ENCODE measurements at places on chromosomes 5 and 9.

- peak; percentile 29 for DNase-seq
Measured at GRCh38 chr9:684054-684890, 157.2 kb upstream of the DMRT1 start.

- no peak for DNase-seq
Measured at GRCh38 chr5:58455480-58455879, 4.4 kb downstream of the PLK2 start.

DNA sequence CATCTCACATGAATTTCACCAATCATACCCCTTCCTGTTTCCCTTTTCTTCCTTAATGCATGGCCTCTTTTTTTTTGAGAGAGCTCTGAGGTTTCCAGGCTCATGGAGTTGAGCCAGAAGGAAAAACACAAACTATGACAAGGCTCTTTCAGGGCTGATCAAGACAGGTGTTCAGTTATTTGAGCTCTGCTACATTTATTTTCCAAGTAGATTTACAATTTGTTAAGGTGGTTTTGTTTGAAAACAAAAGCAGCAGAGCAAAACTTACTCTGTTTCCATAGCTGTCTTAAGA lies 62.4 kb upstream of the IL7R start:
- no peak for DNase-seq

GRCh38 chr5:38793099-38793498 lies 52.7 kb upstream of the OSMR start:
- no peak for DNase-seq

- DNase-seq: no peak
Measured at GRCh38 chr5:80982093-80982492, 21.9 kb downstream of the RASGRF2 start.

GRCh38 chr5:36950586-36951457 lies 74.3 kb downstream of the NIPBL start:
- no peak for DNase-seq

DNA sequence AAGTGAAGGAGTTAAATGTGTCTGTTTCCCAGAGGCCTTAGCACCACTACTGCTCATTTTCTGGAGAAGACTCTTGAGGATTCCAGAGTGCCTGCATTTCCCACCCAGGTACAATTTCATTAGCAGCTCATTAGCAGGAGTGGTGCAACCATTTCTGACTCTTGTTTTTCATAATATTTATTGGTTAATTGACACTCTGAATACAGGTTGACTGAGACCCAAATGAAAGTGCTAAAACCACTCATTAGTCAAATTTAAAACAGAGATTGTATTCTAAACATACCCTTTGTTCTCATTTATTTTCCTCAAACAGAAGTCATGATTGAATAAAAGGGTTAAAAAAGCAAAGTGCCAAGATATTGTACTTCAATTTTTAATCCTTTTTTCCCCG lies 134.5 kb downstream of the SIL1 start:
- no peak for DNase-seq

DNA sequence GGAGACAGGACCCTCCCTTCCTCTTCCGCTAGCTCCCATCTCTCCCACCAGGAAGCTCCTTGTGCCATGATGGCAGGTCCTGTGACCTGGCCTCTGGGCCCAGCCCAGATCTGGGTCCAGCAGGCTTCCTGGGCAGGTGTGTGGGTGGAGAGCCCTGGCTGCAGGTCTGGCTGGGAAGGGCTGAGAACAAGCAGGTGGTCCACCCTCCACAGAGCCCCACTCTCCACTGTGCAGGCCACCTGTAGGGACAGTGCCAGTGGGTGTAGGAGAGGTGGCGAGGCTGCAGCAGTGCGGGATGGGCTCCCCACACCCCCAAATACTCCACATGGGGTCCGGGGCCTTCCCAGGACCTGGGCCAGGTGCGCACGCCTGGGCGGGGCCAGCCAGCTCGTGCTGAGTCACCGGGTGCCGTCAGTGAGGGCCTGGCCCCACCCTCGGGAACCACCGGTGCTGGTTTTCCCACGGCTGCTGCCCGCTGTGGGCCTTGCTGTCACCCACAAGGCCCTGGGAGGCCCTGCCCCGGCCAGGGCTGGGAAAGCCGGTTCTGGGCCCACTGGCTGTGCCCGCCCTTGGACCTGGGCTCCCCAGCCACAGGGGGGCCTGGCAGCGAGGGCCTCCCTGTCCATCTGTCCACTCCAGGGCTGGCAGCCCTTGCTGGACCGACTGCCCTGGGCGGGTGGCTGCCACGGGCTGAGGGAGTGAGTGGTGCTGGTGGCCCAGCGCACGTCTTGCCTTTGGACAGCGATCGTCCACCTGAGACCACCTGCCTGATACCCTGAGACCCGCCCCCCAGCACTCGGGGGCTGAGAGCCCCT lies 9.3 kb upstream of the NRARP start:
- no peak for DNase-seq

- peak; percentile 40 for DNase-seq
Measured at GRCh38 chr5:36728697-36729543, 122.5 kb downstream of the SLC1A3 start.

DNA sequence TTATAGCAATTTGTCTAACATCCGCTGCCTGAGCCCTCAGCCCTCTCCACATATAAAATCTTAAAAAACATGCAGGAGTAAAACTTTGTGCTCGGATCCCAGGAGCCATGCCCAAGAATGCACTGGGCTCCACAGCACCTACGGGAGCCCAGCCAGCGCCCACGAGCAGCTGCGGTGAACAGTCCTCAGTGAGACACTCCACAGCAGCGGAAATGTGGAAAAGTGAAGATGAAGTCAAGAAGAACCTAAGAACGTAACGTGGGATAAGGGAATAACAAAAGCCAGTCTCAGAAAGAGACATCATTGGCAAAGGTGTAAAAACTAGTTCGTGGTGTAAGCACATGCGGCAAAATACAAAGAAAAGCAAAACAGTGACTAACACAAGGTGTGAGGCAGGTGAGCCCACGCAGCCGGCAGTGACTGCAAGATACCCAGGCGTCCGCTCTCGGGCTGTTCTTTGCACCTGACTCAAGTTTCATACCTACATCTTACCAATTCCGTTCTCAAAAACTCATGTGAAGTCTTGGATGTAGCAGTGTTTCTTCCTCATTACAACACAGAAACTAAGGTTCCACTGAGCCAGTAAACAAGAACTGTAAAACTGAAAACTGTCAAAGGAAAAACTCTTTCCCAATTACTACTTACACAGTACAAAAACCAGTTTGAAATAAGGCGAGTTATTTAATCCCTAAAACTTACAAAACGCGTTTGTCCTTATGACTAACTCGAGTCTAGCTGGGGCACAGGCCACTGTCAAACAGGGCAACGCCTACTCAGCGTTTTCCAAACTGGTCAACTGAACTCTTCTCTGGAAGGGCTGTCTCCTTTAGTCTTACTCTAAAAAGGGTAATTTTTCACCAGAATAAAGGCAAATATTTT lies 1.7 kb downstream of the CAMSAP1 start:
- DNase-seq: no peak

GRCh38 chr5:93577854-93578812 lies 2.9 kb downstream of the NR2F1-AS1 start:
- DNase-seq: no peak

GRCh38 chr5:44839018-44839681 lies 30.4 kb downstream of the MRPS30 start:
- no peak for DNase-seq

DNA sequence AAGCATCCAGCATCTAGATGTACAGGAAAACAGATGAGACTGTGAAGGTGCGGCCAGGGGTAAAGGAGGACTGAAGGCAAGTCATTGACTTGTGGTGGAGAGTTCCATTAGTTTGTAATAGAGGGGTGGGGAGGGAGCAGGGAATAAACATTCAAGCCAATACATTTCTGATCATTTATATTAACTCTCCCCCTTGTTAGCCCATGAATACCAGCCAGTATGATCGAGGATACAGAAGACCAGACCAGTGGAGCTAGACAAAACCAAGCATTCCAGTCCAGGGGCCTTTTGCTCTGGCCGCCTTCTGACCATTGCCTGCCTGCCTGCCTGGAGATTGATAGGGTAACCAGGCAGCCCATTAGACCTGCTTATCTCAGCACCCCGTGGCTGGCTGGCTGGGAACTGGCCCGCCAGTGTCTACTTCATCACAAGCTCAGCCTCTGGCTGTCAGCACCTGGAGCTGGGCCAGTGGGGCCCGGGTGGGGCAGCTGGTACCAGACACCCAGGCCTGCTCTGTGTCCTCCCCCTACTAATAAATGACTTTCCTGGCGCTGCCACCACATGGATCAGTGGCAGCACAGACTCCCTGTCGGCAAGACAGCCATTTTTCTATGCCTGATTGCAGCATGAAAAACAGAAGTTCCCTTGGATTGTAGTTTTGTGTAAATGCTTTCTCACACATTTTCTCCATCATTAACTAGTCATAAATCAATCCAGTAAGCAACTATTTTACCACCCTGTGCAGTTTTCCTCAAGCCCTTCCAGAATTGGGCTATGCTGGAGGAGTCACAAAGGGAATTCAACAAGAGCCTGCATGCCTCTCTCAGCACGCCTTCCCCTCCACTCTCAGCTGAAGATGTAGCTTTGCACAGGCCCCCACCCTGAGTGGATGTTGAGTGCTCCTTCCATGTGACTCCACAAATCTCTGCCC lies 181.3 kb downstream of the SNCAIP start:
- DNase-seq: no peak

- DNase-seq: no peak
Measured at GRCh38 chr9:133968428-133968827, 23.7 kb downstream of the VAV2 start.

GRCh38 chr9:86424251-86424891 lies 70.2 kb upstream of the TUT7 start:
- no peak for DNase-seq

GRCh38 chr5:10695055-10695649 lies 65.9 kb downstream of the DAP start:
- DNase-seq: peak; percentile 64

- DNase-seq: no peak
Measured at GRCh38 chr9:78954286-78954685, 617.5 kb upstream of the TLE4 start.

GRCh38 chr9:17739022-17739421 lies 160.2 kb downstream of the SH3GL2 start:
- no peak for DNase-seq

- DNase-seq: no peak
Measured at GRCh38 chr5:21806943-21807342, 1046.2 kb downstream of the CDH12 start.

DNA sequence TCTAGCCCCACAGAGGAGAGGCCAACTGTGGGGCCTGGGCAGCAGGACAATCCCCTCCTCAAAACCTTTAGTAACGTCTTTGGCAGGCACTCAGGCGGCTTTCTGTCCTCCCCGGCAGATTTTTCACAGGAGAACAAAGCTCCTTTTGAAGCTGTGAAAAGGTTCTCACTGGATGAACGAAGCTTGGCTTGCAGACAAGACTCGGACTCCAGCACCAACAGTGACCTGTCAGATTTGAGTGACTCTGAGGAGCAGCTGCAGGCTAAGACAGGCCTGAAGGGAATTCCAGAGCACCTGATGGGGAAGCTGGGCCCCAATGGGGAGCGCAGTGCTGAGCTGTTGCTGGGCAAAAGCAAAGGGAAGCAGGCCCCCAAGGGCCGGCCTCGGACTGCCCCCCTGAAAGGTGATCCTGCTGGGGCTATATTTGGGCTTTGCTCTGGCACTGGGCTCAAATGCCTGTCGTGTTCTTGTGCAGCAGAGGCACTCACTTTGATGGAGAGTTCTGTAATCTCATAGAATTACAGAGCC lies 39.4 kb downstream of the KDM3B start:
- DNase-seq: no peak

GRCh38 chr9:7869340-7869739 lies 69.8 kb upstream of the DMAC1 start:
- no peak for DNase-seq

DNA sequence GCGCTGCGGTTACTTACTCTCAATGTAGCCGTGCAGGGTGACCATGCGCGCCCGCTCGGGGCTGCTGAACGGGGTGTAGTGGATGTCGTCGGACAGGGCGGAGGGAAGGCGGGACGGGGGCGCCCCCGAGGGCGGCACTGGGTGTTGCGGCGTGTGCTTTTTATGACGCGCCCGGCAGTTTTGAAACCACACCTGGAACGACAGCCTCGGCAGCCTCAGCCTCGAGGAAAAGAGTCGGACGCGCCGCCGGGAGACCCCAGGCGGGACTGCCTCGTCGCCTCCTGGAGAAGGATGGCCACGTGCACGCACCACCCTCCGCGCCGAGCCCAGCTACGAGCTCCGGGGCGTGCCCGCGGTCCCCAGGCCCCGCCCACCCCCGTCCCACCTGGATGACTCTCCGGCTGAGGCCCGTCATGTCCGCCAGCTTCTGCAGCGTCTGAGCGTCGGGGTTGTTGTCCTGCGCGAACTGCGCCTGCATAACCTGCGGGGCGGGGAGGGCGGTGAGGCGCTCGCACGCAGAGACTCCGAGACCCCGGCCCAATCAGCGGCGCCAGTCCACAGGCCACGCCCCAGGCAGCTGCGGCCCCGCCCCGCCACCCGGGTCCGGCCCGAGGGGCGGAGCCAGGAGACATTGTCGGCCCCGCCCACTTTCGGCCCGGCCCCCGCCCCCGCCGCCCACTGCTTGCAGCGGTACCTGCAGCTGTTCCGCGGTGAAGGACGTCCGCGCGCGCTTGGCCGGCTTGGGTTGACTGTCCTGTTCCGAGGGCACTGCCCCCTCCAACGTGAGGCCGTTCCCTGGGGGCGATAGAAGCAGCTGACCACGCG lies 15.0 kb downstream of the LHX6 start:
- peak; percentile 79 for DNase-seq

- DNase-seq: no peak
Measured at GRCh38 chr5:2130361-2130760, 247.6 kb upstream of the IRX4 start.

DNA sequence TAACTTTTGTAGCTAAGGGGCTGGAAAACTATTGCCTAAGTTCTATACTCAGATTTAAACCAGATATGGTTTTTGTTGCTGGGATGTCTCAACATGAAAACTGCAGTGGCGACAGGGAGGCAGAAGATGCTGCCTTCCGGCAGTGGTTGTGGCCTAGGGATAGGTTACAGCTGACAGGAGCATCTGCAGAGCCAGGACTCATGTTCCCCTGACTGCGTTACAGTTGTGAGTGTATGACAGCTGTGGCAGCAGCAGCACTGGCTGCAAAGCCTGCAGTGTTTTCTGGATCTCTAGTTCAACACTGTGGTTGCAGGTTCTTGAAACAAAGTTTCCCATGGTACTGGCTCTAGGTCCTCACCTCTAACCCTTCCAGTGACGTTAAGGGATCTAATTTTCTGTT lies 498.8 kb upstream of the CDH18 start:
- no peak for DNase-seq

DNA sequence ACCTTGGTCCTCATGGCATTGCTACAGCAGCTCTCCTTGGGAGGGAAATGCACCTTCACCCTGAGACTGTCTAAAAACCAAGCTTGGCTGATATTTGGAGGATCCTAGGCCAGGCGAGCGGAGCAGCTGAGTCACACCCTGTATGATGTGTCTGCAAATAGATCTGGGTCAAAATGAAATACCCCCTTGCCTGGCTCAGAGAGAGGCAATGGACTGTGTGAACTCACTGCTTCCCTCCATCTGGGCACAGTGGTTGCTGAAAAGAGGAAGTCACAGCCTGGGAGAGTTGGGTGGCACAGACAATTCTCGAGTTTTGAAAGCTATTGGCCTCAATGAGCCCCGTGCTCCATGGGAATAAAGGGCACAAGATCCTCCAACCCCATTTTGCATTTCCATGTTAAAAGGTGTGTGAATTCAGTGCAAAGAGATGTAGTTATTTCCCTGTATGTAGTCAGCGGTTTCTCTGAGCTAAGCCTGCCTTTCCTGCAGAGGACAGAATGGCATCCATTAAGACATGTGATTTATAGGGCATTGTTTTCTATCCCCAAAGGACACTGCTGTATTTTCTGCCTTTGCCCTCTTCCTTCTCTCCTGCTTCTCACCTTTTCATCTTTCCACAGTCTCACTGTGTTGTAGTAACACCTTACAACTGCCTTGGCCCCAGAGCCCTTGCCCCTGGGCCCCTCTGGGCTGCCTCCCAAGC lies 177.2 kb downstream of the GADD45G start:
- no peak for DNase-seq

- no peak for DNase-seq
Measured at GRCh38 chr9:76868897-76869296, 37.0 kb downstream of the PRUNE2 start.

Data from HAP-1 (cell line).